ENCODE measurements at places on chromosomes 12 and 14.

DNA sequence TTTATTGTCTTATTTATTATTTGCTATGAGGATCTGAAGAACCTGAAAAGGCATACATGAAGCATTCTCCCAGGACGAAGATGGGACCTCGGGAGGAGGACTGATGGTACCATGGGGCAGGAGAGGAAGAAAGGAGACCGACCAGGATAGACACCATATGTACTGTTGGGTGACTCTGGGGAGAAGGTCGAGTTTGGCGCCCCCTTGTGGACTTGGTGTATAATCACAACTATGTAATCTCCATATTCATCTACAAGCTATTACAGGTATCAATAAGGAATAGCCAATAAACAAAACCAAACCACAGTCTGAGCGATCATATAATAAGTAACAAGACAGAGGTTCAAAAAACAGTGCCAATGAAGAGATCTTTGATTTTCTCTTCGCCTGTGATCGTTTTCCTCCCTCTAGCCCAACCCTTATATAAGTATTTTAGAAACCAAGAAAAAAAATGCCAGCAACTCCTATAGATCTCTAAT, 139.1 kb downstream of the SPTSSA start:
- DNase-seq = peak; percentile 87

DNA sequence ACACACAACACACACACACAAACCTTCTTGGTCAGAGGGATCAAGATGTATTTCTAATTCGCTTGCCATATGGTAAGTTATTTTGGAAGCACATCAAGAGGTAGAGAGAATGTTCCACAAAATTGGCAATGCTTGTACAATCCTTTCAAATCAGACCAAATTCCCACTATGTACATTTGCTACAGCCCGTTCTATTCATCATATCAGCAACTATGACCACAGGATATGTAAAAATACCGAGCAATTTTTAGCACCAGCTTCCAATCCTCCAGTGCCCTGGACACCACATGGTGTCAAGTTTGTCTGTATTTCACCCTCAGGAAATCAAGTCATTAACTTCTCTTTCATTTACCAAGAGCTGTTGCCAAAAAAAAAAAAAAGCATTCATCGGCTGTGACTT, 21.2 kb downstream of the TBX5 start:
- DNase-seq = no peak

- no peak for DNase-seq
Observed at GRCh38 chr12:29566441-29566840, 69.0 kb upstream of the OVCH1 start.

- no peak for DNase-seq
Observed at GRCh38 chr12:121424624-121424975, 24.7 kb downstream of the RNF34 start.

DNA sequence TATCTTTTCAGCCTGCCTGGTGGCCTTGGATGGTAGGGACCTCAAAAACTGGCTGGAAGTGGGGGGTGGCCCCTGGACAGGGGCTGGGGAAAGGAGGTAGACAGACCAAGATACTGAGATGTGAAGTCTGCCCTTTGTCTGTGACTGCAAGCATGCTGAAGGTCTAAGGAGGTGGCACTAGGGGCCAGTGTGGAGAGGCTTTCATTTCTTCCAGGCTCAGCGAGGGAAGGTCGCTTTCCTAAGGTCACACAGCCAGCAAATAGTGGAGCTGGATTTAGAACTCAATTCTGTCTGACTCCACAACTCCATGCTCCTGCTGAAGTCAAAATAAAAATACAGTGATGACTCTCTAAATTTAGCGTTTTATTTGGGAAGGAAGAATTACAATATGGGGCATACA, 11.3 kb upstream of the PLBD2 start:
- DNase-seq = no peak

- DNase-seq = no peak
Observed at GRCh38 chr12:131756441-131756840, 45.6 kb downstream of the SFSWAP start.

GRCh38 chr12:50120953-50121352, 8.9 kb downstream of the COX14 start:
- DNase-seq = no peak

- peak; percentile 39 for DNase-seq
Observed at GRCh38 chr12:100127766-100128511, 14.7 kb downstream of the BLTP3B start.

GRCh38 chr12:1920436-1920835, 2.0 kb upstream of the CACNA2D4 start:
- no peak for DNase-seq

DNA sequence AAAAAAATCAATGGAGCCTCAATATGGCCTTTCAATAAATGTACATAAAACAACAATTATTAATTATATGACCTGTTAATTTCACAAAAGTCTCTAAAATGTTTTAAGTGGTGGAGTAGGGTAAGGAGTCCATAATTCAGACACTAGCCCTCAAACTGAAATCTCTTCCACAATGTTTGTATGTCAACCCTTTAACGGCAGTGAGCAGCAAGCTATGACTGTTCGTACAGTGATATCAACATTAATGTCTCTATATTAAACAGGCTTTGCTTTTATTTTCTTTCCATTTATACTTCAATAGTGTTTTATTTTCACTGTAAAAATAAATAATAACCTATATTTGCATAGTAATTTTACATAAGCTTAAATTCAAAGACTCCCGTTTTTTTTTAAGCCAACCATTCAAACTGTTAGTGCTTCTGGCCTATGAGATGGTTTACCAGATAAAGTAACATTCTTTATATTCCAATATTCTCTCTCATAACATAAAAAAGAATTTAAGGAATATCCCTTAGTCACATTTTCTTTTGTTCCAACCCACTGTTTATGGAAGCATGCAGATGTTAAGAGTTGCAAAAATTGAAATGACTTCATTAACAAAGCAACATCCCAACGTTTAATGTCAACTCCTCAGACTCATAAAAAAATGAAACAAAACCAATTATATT, 2.3 kb downstream of the CDK17 start:
- DNase-seq = peak; percentile 25

GRCh38 chr14:32200368-32201192, 1.3 kb upstream of the RNU6-7 start:
- DNase-seq = peak; percentile 60

- DNase-seq = peak; percentile 74
Observed at GRCh38 chr12:113247123-113248050, 26.1 kb downstream of the TPCN1 start.

GRCh38 chr14:95007921-95008320, 149.4 kb downstream of the DICER1 start:
- DNase-seq = no peak

- peak; percentile 61 for DNase-seq
Observed at GRCh38 chr14:38873941-38874612, 229.0 kb downstream of the SEC23A start.

GRCh38 chr12:49667325-49668090, 39.7 kb downstream of the FMNL3 start:
- DNase-seq = no peak

DNA sequence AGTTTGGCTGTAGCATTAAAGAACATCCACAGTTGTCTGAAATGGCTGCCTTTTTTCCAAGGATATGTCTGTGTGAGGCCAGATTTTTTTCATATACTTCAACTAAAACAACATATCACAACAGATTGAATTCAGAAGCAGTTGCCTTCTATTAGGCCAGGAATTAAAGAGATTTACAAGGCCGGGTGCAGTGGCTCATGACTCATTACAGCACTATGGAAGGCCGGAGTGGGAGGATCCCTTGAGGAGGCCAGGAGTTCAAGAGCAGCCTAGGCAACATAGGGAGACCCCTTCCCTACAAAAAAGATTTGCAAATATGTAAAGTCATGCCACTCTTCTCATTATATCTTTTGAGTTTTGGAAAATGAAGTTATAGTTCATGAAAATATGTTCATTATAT, 108.6 kb downstream of the KTN1 start:
- no peak for DNase-seq

DNA sequence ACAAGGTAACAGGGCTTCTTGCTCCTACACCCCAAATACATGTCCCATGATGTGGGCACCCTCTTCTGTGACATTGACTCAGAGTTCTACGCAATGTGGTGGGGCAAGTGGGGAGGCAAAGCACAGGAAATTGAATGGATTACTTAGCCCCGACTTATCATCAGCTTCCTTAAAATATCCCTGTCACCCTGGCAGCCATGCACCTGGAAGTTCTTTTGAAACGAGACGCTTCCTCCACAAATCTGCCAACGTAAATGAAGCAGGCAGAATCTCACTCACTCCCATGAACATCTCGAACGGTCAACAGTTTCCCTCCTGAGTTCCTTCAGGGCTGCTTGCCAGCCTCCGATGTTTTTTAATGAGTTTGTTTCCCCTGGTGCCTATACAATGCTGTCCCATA, 33.5 kb downstream of the RNFT2 start:
- DNase-seq = no peak

- DNase-seq = no peak
Observed at GRCh38 chr12:47984331-47984801, 19.9 kb downstream of the COL2A1 start.

GRCh38 chr12:64627771-64628170, 17.5 kb downstream of the RASSF3 start:
- DNase-seq = peak; percentile 67

DNA sequence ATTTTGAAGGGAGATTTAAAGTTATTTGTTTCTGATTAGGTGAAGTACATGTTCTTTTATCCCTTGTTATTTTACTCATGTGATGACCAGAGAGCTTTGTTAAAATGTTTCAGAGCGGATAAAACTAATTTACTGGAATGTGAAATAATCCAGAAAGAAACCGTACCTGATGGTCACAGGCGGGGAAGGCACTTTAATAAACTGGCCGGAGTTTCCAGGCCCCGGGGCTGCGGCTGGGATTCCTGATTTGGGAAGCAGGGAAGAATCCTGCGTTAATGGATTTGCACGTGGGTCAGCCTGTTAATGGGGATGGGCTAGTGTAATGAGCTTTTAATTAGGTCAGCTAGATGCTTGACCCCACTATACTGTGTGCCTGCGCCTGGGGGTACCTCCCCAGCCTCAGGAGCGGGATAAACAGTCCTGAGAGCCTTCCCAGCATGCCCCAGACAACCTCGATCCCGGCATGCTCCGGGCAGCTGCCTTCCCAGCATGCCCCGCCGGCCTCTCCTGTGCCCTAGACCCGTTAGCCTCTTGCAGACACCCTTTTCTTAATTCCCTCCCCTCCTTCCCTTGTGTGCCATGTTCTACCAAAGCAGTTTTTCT, 208.6 kb upstream of the CDKN3 start:
- DNase-seq = no peak

DNA sequence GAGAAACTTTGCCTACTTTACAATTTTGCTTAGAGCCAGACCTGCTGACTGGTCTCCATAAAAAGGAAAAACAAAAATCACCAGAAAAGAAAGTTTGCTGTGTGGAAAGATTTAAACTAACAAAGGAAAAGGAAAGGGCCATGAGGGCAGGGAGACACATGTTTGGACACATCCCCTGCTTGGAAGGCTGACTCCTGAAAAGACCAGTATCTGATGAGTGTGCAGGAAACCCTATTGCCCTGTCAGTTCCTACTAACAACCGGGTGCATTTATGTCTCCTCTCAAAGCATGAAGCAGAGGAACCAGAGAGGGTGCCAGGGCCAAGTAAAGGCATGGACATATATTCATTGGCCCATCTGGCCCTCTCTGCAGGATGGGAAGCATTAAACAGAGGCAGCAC, 7.0 kb upstream of the STAB2 start:
- no peak for DNase-seq

DNA sequence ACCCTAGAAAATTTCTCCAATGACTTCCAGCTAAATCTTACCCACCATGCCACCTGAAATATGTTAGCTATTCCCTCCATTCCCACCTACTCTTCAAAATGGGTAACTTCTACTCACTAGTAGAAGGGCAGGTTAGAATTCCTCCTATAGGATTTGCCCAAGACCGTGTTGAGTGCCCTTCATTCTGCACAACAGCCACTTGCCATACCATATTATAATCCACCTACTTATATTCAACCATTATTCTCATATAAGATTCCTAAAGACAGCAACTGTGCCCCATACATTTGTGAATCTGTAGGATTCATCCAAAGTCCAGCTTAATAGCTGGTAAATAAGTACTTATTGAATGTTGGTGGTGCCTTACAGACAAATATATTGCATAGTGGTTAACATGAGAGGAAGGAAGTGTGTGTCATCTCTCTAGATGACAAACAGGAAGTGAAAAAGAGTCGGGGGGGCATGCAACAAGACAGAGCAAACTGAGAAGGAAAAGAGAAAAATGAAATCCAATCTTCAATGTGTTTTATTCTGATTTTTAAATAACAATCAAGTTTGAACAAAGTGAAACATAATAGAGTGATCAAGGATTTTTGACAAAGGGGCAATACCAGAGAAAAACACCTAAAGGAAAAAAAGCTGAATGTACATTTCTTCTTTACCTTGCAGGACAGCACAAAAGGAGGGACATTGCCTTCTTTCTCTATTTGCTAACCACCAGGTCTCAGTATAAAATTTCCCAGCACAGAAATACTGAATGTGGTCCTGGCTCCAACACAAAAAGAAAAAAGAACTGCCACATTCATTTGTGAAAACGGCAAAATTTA, 389.3 kb upstream of the USP15 start:
- peak; percentile 64 for DNase-seq

- DNase-seq = no peak
Observed at GRCh38 chr14:91173904-91174303, 60.0 kb downstream of the DGLUCY start.

DNA sequence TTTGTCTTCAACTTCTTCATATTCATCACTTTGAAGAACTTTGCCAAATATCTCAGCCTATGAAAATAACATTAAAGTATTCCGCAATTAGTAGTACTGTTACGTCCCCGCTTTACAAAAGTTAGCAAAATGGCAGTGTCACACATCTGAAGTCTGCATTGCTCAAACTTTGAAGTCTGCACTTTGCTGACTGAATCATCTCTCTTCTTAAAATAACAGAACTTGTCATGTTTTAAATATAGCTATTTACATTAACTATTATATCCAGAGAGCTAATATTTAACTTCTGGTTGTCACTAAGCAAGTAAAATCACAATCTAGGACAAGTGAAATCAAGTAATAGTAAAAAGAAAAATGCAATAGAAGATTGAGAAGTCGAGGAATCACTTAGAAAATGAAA, 34.5 kb downstream of the IPO8 start:
- no peak for DNase-seq

GRCh38 chr12:5512601-5512970, 80.7 kb downstream of the NTF3 start:
- no peak for DNase-seq

GRCh38 chr12:24081606-24082005, 132.1 kb upstream of the SOX5 start:
- DNase-seq = no peak

DNA sequence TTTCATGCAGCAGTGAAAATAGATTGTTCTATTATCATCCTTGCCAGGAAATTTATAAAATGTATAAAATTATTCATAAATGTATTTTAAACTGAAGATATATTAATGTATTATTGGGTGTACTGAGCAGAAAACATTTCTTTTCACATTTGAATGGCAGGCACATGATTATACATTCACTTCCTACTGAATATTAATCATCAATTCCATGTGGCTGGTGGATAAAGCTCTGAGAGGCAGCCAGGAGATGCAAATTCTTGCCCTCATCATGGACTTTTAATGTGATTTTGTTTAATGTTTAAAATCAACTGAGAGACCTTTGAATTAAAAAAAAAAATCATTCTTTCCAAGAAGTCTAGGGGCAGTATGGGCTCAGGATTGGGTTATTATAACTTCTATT, 40.8 kb downstream of the ANO6 start:
- DNase-seq = peak; percentile 63

- no peak for DNase-seq
Observed at GRCh38 chr12:110971189-110971920, 51.0 kb upstream of the MYL2 start.
